ENCODE measurements at places on chromosomes 5 and 9.

DNA sequence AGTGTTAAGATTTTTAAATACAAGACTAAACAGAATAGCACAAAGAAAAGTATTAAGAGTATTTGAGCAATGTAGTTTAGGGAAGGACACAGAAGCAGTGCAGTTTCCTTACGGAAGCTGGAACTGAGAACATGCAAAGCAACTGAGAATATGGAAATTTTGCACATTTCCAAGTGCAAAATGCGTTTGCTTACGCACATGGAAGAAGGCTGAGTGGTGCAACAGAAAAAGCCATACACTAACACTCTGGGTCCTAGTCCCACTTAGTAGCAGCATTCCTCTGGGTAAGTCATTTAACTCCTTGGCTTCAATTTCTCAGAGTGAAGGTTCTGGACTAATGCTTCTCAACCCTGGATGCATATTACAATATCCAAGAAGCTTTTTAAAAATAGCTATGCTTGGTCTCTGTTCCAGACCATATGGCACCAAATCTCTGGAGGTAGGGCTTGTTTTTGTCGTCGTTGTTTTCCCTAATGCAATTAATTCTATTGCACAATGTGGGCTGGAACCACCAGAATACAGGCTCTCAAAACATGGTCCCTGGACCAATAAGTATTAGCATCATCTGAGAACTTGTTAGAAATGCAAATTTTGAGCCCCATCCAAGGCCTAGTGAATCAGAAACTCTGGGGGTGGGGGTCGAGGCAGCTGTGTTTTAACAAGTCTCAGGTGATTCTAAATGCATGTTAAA lies 65.2 kb upstream of the DEPDC1B start:
- no peak for DNase-seq

- DNase-seq = no peak
Observed at GRCh38 chr9:9605681-9606080, 1007.1 kb downstream of the PTPRD start.

- no peak for DNase-seq
Observed at GRCh38 chr5:20114526-20114925, 126.5 kb upstream of the CDH18 start.

GRCh38 chr5:37723162-37723961 lies 116.5 kb downstream of the GDNF start:
- no peak for DNase-seq

GRCh38 chr9:90925581-90926257 lies 124.1 kb downstream of the SYK start:
- DNase-seq = no peak

GRCh38 chr5:178651046-178651810 lies 24.4 kb upstream of the CLK4 start:
- no peak for DNase-seq

GRCh38 chr9:87513880-87514535 lies 16.3 kb downstream of the DAPK1 start:
- DNase-seq = no peak
